ENCODE measurements at places on chromosomes 12 and 14. TPM values are rescaled to one million over a fixed set of nuclear protein-coding genes. Genes with fewer than 3 reads are reported as not detected.

PMEL gene
- total RNA-seq: 0.28 TPM

LALBA gene
- total RNA-seq: not detected

NOS1 gene
- not detected for total RNA-seq

RNASE1 gene
- total RNA-seq: not detected

SLC8A3 gene
- 0.18 TPM for total RNA-seq

ZNF664 gene
- total RNA-seq: 37.2 TPM

KRT73 gene
- not detected for total RNA-seq

GARIN6 gene
- not detected for total RNA-seq

OVCH1 gene
- total RNA-seq: 0.09 TPM

DPY19L2 gene
- total RNA-seq: 1.8 TPM

FBLN5 gene
- total RNA-seq: 35.4 TPM

HCAR2 gene
- not detected for total RNA-seq

TSHR gene
- total RNA-seq: not detected

GPR84 gene
- not detected for total RNA-seq

GLS2 gene
- not detected for total RNA-seq

PIP4P1 gene
- 21.6 TPM for total RNA-seq

LACRT gene
- not detected for total RNA-seq

OTX2 gene
- total RNA-seq: not detected
